ENCODE measurements at places on chromosomes 7 and 10. TPM values are rescaled to one million over a fixed set of nuclear protein-coding genes. Genes with fewer than 3 reads are reported as not detected.

DNA sequence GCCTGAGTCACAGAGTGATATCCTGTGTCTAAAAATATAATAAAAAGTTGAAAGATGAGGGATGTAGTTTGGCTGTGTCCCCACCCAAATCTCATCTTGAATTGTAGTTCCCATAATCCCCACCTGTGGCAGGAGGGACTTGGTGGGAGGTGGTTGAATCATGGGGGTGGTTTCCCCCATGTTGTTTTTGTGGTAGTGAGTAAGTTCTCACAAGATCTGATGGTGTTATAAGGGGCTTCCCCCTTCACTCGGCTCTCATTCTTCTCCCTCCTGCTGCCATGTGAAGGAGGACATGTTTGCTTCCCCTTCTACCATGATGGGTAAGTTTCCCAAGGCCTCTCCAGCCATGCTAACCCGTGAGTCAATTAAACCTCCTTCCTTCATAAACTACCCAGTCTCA is 25.1 kb upstream of the UBE3C start:
- no peak for DNase-seq

DNA sequence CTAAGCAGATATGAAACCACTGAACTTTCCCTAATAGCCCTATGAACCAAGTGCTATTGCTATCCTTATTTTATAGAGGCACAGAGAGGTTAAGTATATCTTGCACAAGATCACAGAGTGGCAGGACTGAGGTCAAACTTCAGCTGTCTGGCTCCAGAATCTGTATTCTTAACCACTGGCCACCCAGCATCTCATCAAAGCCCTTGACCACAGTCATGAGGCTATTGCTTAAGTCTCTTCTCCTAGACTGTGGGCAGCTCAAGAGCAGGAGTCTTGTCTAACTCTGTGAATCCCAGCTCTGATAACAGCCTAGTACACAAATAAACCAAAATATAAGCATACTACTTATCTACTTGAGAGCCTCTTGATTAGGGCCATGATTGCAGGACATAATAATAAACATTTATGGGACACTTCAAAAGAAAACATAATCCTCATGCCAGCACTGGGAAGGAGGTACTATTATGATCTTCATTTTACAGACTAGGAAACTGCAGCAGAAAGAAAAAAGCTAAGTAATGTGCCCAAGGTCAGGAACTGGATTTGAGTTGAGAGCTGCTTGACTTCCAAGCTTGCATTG is 22.4 kb upstream of the SMC3 start:
- DNase-seq: no peak

GRCh38 chr7:150876817-150877526 is 24.7 kb downstream of the AOC1 start:
- DNase-seq: peak; percentile 36

GRCh38 chr7:47507522-47507921 is 74.4 kb downstream of the TNS3 start:
- DNase-seq: no peak

GRCh38 chr10:123359539-123359938 is 205.3 kb downstream of the BUB3 start:
- DNase-seq: no peak

GRCh38 chr10:88157981-88158465 is 294.6 kb downstream of the PTEN start:
- DNase-seq: no peak

GRCh38 chr10:46546591-46547540 is 9.6 kb downstream of the GPRIN2 start:
- peak; percentile 12 for DNase-seq

DNA sequence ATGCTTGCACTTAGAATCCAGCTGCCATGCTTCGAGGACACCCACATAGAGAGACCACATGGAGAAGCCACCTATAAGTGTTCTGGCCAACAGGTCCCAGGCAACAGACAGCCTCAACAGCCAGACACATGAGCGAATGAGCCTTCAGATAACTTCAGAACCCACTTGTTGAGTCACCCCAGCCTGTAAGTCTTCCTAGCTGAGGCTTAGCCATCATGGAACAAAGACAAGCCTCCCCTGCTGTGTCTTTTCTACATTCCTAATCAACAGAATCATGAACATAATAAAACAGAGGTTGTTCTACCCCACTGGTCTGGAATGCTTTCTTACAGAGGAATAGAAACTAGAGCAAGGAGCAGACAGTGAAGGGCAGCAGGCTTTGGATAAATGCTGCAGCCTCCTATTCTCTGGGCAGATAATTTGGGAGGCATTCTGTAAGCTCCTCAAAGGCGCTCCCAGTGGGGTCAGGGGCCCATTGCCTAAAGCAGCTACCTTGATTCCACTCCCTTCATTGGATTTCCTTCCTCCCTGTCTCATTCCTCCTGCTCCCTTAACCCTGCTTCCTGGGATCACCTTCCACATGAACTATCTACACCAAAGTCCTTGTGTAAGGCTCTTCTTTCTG is 4.6 kb downstream of the TLL2 start:
- DNase-seq: no peak

- DNase-seq: peak; percentile 15
These were observed 220.6 kb upstream of the RHOBTB1 start for GRCh38 chr10:61164458-61165160.

Gene CFAP69
- 3.8 TPM for total RNA-seq

Gene PGAM2
- 671 TPM for total RNA-seq

Gene SH3PXD2A
- total RNA-seq: 34.4 TPM

Gene CLDN4
- total RNA-seq: 0.27 TPM

Gene ZNF853
- total RNA-seq: 15.0 TPM

Gene PNLIPRP3
- not detected for total RNA-seq

Measured in left ventricle myocardium inferior (tissue), 1 donor.